Activated naive CD8-positive, alpha-beta T cell treated with anti-CD3 and anti-CD28 coated beads, Interleukin-2, amount 10 ng/mL, durations not matched to agents 7 days and 5 days (primary cell): ENCODE measurements at places on chromosomes 13 and 19. TPM values are rescaled to one million over a fixed set of nuclear protein-coding genes. Genes with fewer than 3 reads are reported as not detected.

GRCh38 chr13:35388441-35389355 is 87.8 kb downstream of the MAB21L1 start:
- no peak overlapping the region for H3K27ac ChIP-seq
- no peaks in the 10 kb centered on the region for H3K4me1 ChIP-seq
- no peak for DNase-seq
- no peaks in the 10 kb centered on the region for H3K27me3 ChIP-seq

IRGC gene
- not detected for total RNA-seq

DNA sequence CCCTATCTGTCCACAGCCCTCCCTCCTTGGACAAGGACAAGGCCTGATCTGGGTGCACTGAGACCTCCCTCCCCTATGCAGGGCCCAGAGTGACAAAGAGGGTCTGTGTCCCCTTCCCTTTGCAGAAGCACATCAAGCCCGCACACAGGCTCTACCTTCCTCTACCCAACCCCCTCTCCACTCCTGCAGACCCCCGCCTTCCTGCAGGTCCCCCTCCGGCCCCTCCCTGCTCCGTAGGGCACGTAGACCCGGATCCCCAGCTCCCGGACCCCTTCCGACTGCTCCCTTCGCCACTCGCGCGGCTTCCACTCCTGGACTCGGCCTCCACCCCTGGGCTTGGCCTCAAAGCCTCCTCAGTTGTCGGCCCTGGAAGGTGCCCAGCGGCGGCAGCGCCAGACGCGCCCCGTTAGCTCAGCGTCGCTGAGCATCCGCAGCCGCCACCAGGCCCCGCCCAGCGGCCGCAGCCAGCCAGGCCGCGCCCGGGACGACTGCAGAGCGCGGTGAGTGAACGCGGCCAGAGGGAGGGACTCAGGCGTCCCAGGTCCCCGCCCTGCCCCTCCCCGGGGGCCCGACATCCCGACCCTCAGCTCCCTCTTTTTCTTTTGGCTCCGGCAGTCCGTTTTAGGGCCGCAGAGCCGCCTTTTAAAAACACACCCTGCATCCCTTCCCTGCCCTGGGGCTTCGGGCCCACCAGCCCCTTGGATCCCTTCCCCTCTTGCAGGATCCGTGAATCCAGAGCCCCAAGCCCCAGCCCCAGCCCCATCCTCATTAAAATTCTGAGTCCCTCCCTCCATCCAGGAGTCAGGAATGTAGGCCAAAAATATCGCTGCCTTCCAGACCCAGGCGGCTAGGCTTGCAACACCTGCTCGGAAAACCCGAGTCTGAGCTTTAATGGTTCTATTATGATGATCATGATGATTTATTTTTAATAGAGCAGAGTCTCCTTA is 1.5 kb upstream of the MYADM start:
- peak overlapping the region; percentile 98 for H3K4me3 ChIP-seq
- DNase-seq = peak; percentile 85
- H3K27ac ChIP-seq = peak overlapping the region; percentile 94
- no peaks in the 10 kb centered on the region for H3K36me3 ChIP-seq

- no peaks in the 10 kb centered on the region for H3K4me1 ChIP-seq
- peaks cover 12% of the 10 kb centered on the region for H3K27me3 ChIP-seq
- H3K27ac ChIP-seq = no peak overlapping the region
- no peak for DNase-seq
- H3K36me3 ChIP-seq = no peaks in the 10 kb centered on the region
- no peak overlapping the region for H3K4me3 ChIP-seq
These were observed 117.0 kb upstream of the SOX21 start for GRCh38 chr13:94829185-94829836.

TYROBP gene
- total RNA-seq = 11.2 TPM

ZNF865 gene
- 18.3 TPM for total RNA-seq

DNA sequence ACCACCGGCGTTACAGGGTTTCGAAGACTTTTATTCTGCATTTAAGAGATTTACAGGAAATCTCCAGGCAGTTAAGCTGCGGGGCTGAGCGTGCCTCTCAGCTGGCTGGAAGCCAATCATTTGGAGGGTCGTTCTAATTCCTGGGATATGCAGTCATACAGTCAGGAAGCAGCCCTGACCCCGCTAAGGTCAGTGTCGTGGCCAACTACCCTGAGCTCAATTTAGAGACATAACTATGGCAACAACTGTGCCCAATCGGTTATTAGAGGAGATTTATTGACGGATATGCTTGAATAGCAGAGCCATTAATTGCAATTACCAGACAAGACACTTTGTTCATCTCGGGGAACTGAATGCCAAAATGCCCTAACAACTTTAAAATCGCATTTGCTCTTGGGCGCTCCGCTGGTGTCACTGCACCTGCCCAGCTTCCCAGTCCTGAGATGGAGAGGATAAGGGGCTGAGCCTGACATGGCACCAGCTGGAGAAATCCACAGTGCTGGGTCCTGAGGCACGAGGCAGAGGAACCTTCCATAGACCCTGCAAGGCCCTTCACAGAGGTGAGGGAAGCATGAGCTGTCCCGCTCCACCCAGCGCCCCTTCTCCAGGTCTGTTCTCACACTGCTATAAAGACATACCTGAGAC is 15.1 kb upstream of the ZNF507 start:
- H3K27ac ChIP-seq = no peak overlapping the region

PGLYRP1 gene
- not detected for total RNA-seq

DNA sequence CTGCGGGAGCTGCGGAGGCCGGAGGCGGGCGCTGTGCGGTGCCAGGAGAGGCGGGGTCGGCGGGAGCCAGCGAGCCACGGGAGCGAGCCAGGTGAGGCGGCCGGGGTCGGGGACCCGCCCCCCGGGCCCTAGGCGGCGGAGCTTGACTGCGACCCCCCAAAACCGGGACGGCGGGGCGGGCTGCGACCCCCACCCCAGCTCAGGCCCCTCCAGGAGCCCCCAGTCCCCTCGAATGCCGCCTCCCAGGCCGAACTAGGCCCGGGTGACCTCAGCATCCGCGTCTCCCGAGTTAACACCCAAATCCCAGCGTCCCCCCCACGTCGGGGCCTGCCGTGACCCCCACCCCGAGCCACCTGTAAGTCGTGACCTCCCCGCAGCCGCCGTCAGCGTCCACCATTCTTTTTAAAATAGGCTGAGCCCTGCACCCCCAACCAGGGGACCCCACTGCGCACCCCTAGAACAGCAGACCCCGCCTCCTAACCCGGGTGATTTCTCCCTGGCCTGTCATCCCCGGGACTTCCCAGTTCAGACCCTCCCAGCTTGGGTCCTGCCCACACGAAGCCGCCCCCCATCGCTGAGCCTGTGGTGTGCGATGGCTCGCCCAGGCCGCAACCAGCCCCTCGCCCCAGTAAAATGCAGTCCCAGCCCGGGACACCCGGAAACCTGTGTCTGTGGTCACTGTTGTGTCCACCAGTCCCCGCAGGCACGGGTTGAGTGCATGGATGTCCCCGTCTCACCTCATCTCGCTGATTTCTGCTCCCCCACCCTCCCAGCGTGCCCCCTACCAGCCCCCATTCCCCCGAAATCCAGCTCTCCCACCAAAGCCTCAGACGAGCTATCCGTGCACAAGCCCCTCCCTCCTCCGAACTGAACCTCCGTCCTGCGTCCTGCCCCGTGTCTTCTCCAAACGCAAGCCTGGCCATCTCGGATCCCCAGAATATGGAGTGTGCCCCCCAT is 551 bp downstream of the FZR1 start:
- DNase-seq = peak; percentile 53
- H3K27me3 ChIP-seq = no peaks in the 10 kb centered on the region
- H3K4me3 ChIP-seq = peak overlapping the region; percentile 94

TUBA3C gene
- total RNA-seq = not detected

GRCh38 chr13:46202966-46203365 is 8.8 kb upstream of the LRRC63 start:
- H3K4me1 ChIP-seq = peaks cover 54% of the 10 kb centered on the region
- DNase-seq = no peak
- no peaks in the 10 kb centered on the region for H3K27me3 ChIP-seq
- H3K36me3 ChIP-seq = peaks cover 4% of the 10 kb centered on the region

DNA sequence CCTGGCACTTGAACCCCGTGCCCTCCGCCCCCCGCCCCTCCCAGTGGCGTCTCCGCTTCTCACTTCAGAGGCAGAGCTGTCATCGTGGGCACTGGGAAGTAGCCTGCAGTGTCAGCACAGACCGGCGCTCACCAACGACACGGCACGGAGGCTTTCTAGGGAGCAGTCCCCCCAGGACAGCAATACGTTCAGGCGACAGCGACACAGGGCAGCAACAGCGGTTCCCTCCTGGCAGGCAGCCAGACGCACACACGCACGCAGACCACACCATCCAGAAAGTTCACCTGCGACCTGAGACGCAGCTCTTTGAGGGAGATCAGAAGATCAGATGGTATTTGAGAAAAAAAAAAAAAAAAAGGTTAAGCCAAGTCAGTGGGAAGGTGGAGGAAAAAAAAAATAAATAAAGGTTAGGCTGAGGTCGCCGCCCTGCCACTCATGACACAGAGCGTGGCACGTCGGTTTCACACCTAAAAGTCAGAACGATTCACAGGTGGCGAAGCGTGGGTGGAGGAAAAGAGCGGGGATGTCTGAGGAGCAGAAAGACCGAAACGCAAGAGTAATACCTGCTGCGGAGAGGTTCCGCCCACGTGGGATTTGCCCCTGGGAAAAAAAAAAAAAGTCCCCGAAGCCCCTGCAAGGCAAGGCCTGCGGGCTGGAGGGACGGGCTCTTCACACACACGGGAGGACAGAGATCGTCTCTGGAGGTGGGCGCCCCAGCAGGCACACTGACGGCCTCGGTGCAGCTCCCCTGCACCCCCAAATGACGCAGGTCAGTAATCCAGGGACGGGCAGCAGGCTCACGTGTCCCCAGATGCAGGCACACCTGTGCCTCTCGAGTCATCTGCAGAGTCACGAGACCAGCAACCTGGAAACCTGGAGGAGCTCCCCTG is 94.5 kb downstream of the GNG7 start:
- peak overlapping the region; percentile 77 for H3K27ac ChIP-seq
- no peaks in the 10 kb centered on the region for H3K36me3 ChIP-seq
- H3K4me3 ChIP-seq = peak overlapping the region; percentile 81
- peaks cover 22% of the 10 kb centered on the region for H3K4me1 ChIP-seq
- peaks cover 9% of the 10 kb centered on the region for H3K27me3 ChIP-seq

DNA sequence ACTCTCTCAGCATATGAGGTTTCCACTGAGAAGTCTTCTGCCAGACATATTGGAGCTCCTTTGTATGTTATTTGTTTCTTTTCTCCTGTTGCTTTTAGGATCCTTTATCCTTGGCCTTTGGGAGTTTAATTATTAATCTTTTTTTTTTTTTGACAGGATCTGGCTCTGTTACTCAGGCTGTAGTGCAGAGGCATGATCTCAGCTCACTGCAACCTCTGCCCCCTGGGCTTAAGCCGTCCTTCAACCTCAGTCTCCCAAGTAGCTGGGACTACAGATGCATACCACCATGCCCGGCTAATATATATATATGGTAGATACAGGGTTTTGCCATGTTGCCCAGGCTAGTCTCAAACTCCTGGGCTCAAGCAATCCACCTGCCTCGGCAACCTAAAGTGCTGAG is 6.6 kb upstream of the CYP4F3 start:
- H3K27me3 ChIP-seq = peaks cover 7% of the 10 kb centered on the region
- no peak overlapping the region for H3K27ac ChIP-seq
- peaks cover 2% of the 10 kb centered on the region for H3K4me1 ChIP-seq
- H3K36me3 ChIP-seq = no peaks in the 10 kb centered on the region

DNA sequence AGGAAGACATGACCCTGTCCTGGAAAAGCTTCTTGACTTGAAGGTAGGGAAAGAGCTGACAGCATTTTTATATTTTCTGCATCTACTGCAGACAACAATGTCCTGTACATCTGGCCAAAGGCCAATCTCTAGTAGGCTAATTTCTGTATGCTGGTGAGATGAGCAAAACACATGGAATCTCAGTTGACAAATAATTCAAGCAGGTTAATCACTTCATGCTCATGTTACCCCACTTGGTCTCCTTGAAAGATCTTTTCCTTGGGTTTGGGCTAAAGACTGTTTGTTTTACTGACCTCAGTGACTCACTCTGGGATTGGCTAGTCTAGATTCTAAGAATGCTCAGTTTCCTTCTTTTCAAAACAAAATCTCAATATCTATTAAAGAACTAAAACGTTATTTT is 298.8 kb downstream of the LMO7 start:
- peaks cover 7% of the 10 kb centered on the region for H3K27me3 ChIP-seq
- no peak overlapping the region for H3K27ac ChIP-seq
- H3K4me1 ChIP-seq = no peaks in the 10 kb centered on the region

AMH gene
- total RNA-seq = 9.7 TPM

- H3K27ac ChIP-seq = no peak overlapping the region
- no peak overlapping the region for H3K4me3 ChIP-seq
These were observed 4.6 kb downstream of the URI1 start for GRCh38 chr19:29946645-29947044.

NCAN gene
- total RNA-seq = not detected

DNA sequence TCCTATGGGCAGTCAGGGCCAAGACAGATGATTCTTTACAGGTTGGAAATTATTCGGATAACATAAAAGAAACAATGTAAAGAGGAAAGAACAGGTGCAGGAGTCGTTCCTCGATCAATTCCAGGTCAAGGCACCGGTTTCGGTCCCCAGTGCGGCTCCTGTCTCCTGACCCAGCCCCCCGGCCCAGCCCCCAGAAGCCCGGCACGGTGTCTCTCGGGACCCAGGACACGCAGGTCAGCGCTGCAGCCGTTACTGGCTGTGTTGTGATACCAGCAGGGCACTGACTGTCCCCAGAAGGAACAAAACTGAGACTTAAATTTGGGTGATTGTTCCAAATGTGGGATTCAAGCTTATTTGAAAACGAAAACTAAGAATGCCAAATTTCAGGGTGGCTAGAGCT is 8.5 kb downstream of the RASA3 start:
- H3K27me3 ChIP-seq = peaks cover 2% of the 10 kb centered on the region
- no peak overlapping the region for H3K4me3 ChIP-seq
- peaks cover 54% of the 10 kb centered on the region for H3K4me1 ChIP-seq
- no peak for DNase-seq

- no peak for DNase-seq
- H3K27ac ChIP-seq = no peak overlapping the region
- no peaks in the 10 kb centered on the region for H3K36me3 ChIP-seq
- no peak overlapping the region for H3K4me3 ChIP-seq
- H3K4me1 ChIP-seq = no peaks in the 10 kb centered on the region
- H3K27me3 ChIP-seq = no peaks in the 10 kb centered on the region
These were observed 1626.2 kb upstream of the PCDH20 start for GRCh38 chr13:63041640-63042414.

DNA sequence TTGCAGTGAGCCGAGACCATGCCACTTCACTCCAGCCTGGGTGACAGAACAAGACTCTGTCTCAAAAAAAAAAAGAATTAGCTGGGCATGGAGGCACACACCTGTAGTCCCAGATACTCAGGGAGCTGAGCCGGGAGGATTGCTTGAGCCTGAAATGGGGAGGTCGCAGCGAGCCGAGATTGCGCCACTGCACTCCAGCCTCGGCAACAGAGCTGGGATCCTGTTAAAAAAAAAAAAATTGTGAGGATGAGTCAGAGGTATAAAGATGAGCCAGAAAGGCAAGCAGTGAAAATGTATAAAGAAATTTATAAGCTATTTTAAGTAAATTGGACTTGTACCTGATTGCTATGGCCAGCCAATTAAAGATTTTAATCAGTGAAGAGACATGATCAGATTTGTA is 21.1 kb downstream of the KBTBD6 start:
- no peak for DNase-seq
- no peak overlapping the region for H3K4me3 ChIP-seq
- no peaks in the 10 kb centered on the region for H3K27me3 ChIP-seq

GRCh38 chr13:74066937-74067336 is 67.3 kb downstream of the KLF12 start:
- DNase-seq = no peak
- H3K27me3 ChIP-seq = no peaks in the 10 kb centered on the region
- H3K27ac ChIP-seq = no peak overlapping the region
- H3K36me3 ChIP-seq = peaks cover 25% of the 10 kb centered on the region

- peak overlapping the region; percentile 60 for H3K27ac ChIP-seq
- peaks cover 44% of the 10 kb centered on the region for H3K4me1 ChIP-seq
- peaks cover 24% of the 10 kb centered on the region for H3K36me3 ChIP-seq
- no peaks in the 10 kb centered on the region for H3K27me3 ChIP-seq
These were observed 2.5 kb downstream of the ITM2B start for GRCh38 chr13:48235341-48236135.
